ENCODE measurements at places on chromosomes 12 and 14.
A peak's percentile ranks its signal among the peaks of the same experiment; 100 is the strongest.

DNA sequence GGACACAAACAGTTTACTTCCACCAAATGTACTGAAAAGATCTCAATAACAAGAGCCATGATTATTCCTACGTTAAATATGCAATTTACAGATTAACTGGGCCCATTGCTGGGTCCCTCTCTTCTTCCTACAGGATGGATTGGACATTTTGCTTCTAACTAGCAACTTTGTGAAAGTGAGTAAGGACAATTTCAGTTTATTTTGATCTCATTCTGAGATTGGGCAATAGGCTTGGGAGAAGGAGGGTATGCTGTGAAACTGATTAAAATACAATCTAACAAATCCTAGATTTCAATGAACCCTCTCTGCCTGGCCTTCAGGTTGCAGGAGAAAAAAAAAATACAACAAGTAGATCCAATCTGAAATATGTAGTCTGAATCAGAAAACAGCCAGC is 121.5 kb downstream of the PRKD1 start:
- DNase-seq: no peak

GRCh38 chr12:132711080-132711843 is 620 bp downstream of the PGAM5 start:
- peak; percentile 45 for DNase-seq

GRCh38 chr14:30131581-30132097 is 204.0 kb upstream of the PRKD1 start:
- no peak for DNase-seq

DNA sequence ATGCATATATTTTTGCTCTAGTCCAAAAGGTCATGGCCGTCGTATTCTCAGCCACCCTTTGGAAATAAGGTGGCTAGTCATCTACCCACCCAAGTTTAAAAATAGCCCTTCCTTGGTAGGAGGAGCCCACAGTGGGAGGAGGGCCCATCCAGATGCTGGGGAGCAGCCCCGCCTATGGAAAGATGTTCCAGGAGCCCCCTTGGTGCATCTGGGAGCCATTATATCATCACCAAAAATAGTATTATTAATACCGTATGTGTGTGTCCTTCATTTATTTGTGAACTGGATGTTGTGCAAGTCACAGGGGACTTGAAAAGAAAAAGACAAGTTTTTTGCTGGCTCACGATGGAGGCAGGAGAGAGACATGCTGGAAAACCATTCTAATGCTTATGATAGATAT is 34.0 kb downstream of the EMP1 start:
- no peak for DNase-seq

- no peak for DNase-seq
Observed at GRCh38 chr12:9742661-9743060, 9.8 kb upstream of the CLECL1 start.

DNA sequence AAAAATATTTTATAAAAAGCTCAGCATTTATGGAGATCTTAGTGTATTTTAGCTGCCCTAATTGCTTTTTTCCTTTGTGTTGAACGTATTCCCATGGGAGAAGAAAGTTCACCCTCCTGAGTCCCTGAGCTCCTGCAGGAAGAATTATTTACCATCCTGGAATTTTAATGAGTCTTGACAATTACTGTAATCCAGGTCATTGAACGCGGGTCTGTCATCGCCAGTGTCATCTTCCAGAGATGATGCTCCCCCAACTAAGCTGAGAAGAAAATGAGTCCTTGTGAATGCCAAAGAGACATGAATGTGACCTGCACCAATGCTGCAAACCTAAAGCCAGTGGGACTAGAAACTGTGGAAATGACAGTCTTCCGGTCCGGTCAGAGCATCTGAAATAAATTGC is 129.5 kb downstream of the FBXL14 start:
- DNase-seq: no peak

- DNase-seq: no peak
Observed at GRCh38 chr12:47722941-47723631, 2.2 kb downstream of the ENDOU start.

- no peak for DNase-seq
Observed at GRCh38 chr12:115611477-115611876, 666.0 kb downstream of the MED13L start.

DNA sequence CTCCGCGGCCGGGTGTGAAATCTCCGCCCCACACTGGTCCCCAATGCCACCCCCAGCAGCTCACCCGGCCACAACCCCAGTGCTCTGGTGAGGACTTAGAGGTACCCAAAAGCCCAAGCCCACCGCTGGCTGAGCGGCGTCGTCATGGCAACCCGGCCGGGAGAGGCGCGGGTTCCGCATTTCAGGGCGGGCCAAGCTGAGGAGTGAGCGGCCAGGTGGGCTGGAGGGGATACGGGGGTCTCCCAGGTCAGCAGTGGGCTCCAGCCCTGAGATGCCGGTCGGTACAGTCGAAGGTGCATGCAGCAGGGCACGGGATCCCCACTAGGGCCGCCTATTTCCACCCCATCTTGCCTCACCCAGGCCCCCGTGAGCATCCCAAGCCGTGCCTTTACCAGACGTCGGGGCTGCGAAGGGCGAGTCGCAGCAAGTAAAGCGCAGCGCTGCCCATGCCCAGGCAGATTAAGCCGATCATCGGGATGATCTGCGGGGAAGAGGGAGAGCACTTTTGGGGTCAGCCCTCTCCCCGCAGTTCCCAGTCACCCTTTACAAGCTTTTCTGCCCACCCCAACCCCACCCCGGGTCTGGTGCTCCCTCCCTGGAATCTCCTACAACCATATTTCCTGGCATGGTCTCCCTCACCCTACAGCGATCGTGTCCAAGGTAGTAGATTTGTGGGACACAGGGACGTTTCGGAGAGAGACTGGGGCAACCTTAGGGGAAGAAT is 6.9 kb downstream of the SHMT2 start:
- no peak for DNase-seq

DNA sequence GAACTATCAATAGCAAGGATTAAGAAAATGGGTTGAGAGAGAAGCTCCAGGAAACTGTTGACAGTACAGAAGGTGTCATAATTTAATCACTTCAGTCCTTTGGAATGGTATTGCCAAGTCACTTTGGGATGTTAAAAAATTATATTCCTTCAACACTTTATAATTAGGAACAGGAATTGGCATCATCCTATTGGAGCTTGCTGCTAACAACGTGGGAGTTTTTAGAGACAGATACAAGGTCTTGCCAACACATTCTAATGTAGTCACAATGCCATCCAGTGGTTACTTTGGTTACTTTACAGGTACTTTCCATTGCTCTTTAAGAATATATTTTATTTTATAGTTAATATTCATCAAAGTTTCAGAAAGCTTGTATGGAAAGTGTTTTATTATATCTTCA is 310.1 kb downstream of the SYT1 start:
- peak; percentile 72 for DNase-seq
